Parietal lobe (tissue), 2 donors: ENCODE measurements at places on chromosomes 12 and 14. TPM values are rescaled to one million over a fixed set of nuclear protein-coding genes. Genes with fewer than 3 reads are reported as not detected.

Gene ACVRL1
- 6.6 TPM for total RNA-seq

Gene CAPZA3
- not detected for total RNA-seq

Gene ZNF664
- total RNA-seq: 118 TPM

Gene GPR132
- total RNA-seq: 0.94 TPM

Gene AHNAK2
- 31.6 TPM for total RNA-seq

Gene AACS
- 51.0 TPM for total RNA-seq

Gene GPD1
- total RNA-seq: 23.8 TPM

Gene WNT1
- not detected for total RNA-seq

Gene KRT74
- not detected for total RNA-seq

Gene POTEG
- total RNA-seq: not detected

Gene KRT80
- not detected for total RNA-seq

Gene GOLGA5
- 31.0 TPM for total RNA-seq

Gene HOXC12
- total RNA-seq: not detected

Gene SERPINA9
- not detected for total RNA-seq

Gene RTL1
- total RNA-seq: not detected

Gene CYP27B1
- total RNA-seq: 0.94 TPM

Gene OTUB2
- 5.6 TPM for total RNA-seq

Gene RFX4
- total RNA-seq: 9.4 TPM

Gene OTX2
- total RNA-seq: 0.31 TPM

Gene TMTC1
- total RNA-seq: 38.2 TPM

Gene SINHCAF
- 13.8 TPM for total RNA-seq

Gene TCL1B
- not detected for total RNA-seq

Gene CMTM5
- total RNA-seq: 1.3 TPM

Gene GPRC5A
- total RNA-seq: 0.31 TPM

Gene VPS33A
- total RNA-seq: 22.5 TPM

Gene CLEC1B
- not detected for total RNA-seq

Gene ACSS3
- 6.3 TPM for total RNA-seq

Gene TPH2
- not detected for total RNA-seq

Gene KERA
- total RNA-seq: 0.31 TPM

Gene CACNA2D4
- total RNA-seq: 0.31 TPM

Gene MMP19
- not detected for total RNA-seq

Gene KRT4
- not detected for total RNA-seq

Gene LALBA
- total RNA-seq: not detected

Gene PZP
- not detected for total RNA-seq

Gene CACNA1C
- 54.8 TPM for total RNA-seq

Gene COX8C
- not detected for total RNA-seq

Gene AGAP2
- 40.7 TPM for total RNA-seq

Gene SOAT2
- not detected for total RNA-seq

Gene RDH16
- 3.1 TPM for total RNA-seq
